ENCODE measurements at places on chromosomes 12 and 14.
A peak's percentile ranks its signal among the peaks of the same experiment; 100 is the strongest.

DNA sequence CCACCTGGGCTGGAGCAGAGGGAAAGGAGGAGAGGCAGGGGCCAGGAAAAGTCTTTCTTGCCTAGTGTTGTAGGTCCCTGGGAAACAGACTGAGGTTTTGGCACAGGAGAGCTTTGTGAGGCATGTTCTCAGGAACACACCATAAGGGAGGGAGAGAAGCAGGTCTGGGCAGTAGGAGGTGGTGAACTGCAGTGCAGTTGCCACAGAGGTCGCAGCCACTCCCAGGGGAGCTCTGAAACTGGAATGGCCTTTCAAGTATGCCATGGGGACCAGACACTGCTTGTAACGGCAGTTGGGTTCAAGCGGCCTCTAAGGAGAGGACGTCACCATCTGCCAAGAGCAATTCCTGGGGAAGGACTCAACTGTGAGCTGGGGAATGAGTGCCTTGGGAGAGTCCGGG, 35.4 kb upstream of the NKX2-8 start:
- no peak for DNase-seq

GRCh38 chr12:78732481-78732880, 132.1 kb upstream of the SYT1 start:
- DNase-seq: no peak

DNA sequence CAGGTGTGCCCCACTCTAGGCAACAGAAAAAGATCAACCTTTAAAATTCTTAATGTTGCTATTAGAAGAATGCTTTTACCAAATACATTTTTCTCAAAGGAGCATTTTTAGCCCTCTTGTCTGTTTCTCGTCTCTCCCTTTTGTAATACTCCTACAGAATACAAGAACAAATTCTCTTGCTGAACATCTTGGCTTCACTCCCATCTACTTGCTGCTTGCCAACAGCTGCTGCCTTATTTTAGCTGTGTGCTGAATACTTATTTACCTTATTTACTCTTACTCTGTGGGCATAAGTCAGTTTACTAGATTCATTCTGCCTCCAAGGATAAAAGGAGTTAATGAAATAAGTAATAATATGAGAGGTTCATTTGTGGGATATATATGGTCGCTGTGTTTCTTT, 70.8 kb downstream of the POLR3B start:
- DNase-seq: no peak

GRCh38 chr14:89366864-89367778, 49.9 kb downstream of the FOXN3 start:
- no peak for DNase-seq

GRCh38 chr14:99401211-99401610, 79.4 kb downstream of the SETD3 start:
- DNase-seq: no peak

DNA sequence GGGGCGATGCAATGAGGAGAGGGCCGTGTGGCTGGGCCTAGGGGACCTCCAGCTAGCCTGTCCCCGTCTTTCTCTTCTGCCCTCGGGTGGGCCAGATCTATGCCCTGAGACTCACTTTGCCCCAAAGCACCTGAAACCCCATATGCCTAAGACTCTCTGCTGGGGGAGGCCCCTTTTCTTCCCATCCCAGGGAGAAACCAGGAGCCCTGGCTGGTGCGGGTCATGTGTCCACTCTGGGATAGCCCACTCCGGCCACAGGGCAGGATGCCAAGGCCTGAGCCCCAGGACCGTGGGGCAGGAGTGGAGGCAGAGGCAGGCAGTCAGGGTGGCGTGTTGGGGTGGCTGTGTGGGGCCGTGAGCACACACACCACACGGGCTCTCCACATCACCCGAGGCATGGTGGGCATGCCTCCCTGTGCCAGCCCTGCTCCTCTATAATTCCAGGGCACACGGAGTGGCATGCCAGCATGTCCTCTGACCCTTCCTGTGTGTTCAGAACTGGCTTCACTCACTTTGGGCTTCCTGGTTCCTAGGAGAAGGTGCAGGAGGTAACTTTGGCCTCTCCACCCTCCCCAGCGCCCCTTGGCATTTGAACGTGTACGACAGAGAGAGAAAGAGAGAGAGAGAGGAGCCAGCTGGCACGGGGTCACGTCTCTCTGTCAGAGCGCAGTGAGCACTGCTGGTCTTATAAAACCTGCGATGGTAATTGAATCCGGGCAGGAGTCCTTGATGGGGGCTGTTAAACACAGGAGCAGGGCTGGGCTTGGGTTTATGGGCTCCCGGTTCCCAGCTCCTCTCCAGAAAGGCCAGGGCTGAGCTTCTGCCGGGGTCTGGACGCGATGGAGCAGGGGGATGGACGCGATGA, 144.2 kb downstream of the KIF26A start:
- DNase-seq: no peak

GRCh38 chr14:100422556-100423316, 99.6 kb downstream of the SLC25A47 start:
- no peak for DNase-seq

- DNase-seq: no peak
Measured at GRCh38 chr12:100213016-100213891, 12.6 kb downstream of the ACTR6 start.

DNA sequence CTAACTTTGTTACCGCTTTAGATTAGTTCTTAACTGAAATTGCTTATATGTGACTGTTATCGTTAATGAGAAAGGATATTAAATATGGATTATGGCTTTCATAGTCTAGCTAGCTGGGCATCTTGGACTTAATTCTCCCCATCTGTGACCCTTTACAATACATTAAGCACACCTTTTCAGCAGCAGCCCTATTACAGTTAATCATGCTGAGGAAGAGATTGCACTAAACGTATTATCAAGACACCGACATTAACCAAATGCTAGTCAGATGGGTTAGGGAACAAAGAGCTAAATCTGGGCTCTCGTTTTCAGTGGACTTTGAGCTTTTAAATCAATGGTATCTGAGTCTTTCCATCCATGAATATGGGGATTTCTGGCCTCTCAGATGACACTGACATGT, 447.5 kb upstream of the DCN start:
- no peak for DNase-seq

DNA sequence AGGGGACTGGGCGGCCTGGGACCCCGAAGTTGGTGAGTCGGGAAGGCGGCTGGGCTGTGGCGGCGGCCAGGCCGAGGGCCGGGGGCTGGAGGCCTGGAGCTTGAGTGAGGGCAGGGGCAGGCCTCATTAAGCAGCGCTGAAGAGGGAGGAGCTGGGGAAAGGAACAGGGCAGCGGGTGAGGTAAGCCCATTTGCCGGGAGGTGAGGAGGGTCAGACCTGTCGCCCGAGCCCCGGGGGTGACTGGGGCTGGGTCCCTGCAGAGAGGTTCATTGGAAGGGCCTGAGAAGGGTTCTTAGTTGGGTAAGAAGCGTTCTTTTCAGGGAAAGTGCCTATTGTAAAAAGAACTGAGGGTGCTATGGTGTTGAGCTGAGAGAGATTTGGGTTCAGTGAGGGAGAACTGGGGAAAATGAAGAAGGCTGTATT, 441 bp downstream of the RAB5B start:
- peak; percentile 15 for DNase-seq

DNA sequence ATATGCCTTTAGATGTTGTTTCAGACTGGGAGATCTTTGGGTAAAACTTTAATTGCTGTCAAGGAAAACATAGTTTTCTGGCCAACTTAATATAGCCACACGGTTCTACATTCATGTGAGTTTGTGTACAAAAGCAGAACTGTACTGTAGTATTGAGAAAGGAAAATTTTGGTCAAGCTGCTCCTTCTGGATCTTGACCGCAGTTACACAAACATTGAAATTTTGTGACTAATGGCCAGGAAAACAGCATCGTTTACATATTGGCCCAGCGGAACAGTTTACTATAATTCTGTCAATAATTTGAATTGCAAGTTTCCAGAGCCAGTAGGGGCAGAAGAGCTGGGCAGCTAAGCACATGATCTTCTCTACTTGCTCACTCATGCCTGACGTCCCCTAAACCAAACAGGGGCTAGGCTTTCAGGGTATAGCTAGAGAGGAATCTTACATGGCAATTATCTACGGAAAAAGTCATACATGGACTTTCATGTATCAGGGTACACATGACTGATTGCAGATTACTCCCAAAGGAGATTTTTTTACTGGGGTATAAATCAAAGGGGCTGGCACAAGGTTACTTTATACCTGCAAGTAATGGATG, 11.4 kb upstream of the ART4 start:
- no peak for DNase-seq

GRCh38 chr14:34498684-34499412, 36.8 kb upstream of the SPTSSA start:
- no peak for DNase-seq

DNA sequence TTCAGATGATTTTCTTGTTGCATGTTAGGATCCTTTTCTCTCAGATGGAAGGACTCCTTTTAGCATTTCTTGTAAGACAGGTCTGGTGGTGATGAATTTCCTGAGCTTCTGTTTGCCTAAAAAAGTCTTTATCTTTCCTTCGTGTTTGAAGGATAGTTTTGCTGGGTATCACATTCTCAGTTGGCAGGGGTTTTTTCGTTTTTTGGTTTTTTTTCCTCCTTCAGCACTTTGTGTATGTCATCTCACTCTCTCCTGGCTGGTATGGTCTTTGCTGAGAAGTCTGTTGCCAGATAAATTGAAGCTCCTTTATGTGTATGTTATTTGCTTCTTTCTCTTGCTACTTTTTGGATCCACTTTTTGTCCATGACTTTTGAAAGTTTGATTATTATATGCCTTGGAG, 15.6 kb upstream of the TXNRD1 start:
- no peak for DNase-seq

DNA sequence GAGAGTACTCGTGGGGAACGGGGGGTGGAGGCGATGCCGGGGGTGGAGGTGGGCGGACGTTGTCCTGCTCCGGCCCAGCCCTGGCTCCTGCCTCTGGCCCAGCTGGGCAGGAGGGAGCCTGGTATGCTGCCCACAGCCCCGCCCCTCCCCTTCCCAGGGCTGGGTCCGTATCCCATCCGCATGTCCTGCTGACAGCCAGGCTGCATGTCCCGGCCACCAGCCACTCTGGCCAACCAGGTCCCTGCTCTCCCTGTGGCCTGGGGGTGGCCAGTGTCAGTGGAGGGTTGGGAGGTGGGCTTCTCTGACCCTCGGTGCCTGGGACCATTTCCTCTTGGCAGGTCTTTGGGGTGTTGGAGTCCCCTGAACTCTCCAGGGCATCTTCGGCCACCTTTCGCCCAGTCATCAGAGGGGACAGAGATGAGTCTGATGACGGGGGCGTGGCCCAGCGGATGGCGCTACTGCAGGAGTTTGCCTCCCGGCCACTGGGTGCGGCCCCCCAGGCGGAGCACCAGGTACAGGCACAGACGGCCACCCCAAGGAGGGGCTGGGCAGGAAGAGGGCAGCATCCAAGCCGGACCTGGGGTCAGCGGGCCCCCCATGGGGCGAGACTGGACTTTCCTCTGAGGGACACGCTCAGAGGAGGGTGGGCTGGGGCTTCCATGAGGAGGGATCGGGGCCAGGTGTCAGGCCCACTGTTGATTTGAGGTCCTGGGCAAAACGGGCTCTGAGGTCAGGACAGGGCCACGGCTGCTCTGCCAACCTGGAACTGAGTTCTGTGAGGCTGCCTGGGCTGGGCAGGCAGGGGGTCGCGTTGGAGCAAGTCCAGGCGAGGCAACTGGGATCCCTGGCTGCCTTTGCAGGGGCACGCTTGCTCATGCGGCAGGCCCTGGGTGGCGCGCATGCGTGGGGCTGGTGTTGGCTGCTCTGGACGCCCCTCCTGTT, 20.2 kb downstream of the CEP170B start:
- DNase-seq: no peak

DNA sequence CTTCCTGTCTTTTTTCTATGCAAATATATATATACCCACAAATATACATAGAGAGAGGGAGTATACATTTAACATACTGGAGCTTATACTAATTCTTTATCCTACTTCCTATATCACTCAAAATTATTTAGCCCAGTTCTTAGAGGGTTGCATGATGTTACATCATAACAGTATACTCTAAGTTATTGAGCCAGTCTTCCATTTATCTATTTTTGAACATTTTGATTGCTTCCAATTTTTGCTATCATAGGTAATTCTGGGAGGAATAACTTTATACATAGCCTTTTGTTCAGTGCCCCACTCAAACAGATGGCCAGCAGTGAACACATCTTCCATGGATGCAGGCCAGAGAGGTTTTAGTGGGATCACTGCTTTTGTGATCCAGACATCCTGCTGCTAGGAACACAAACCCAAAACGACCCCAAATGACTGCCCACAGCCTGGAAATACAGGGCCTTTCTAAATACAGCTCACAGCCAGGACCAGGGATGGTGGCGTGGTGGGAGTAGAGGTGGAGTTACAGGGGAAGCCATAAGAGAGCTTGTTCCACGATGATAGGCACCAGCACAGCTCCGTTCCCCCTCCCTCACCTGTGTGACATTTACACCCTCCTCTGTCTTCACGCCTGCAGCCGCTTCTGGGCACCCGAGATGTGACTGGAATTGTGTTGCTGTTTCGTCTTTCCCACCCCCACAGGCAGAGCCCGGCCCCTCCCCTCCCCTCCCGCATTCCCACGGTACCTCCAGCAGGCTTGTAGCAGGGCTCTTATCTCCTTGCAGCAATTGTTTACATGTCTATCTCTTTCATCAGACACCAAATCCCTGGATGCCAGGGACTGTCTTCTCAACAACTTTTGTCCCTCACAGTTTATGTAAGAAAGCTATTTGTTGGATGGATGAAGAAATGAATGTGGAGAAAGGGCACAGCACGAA, 30.7 kb upstream of the HDAC7 start:
- DNase-seq: no peak

DNA sequence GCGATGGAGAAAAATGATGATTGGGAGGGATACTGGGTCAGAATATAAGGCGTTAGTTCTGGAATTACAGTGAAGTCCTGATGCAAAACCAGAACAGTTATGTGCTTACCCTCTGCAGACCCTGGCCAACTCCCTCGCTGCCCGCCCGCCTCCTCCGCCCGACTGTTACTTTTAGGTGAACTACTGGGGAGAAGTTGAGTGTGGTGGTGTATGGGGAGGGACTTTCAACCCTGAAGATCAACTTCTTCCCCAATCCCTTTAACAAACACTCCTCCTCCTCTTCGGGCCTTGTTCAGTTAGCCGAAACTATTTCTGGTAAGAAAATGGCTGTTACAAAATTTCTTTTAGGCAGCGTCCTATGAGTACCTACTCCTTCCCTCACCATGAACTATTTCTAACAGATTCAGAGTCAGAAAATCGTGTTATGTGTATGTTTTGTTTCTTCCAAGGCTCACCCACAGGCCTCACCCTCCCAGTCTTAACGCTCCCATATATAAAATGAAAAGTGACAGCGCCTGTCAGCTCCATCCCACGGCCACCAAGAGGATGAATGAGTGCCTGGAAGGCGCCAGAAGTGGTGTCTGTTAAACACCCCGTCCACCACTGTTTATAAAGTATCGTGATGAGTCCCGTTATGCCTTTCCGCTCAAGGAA, 1.3 kb downstream of the FBXO33 start:
- DNase-seq: no peak

- DNase-seq: no peak
Measured at GRCh38 chr12:128968668-128969067, 115.4 kb downstream of the GLT1D1 start.
